ENCODE measurements at places on chromosomes 6 and 20.

DNA sequence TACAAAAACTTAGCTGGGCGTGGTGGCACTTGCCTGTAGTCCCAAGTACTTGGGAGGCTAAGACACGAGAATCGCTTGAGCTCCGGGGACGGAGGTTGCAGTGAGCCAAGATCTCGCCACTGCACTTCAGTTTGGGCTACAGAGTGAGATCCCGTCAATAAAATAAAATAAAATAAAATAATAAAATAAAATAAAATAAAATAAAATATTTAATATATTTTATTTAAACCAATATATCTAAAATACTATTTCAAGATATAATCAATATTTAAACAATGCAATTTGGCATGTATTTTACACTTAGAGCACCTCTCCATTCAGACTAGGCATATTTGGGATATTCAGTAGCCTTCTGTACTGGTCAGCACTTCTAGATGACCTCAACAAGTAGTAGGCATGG is 142.1 kb downstream of the FOXA2 start:
- H3K4me1 ChIP-seq, result no peaks in the 10 kb centered on the region
- no peaks in the 10 kb centered on the region for H3K27me3 ChIP-seq
- H3K4me3 ChIP-seq, result no peak overlapping the region
- no peaks in the 10 kb centered on the region for H3K36me3 ChIP-seq

DNA sequence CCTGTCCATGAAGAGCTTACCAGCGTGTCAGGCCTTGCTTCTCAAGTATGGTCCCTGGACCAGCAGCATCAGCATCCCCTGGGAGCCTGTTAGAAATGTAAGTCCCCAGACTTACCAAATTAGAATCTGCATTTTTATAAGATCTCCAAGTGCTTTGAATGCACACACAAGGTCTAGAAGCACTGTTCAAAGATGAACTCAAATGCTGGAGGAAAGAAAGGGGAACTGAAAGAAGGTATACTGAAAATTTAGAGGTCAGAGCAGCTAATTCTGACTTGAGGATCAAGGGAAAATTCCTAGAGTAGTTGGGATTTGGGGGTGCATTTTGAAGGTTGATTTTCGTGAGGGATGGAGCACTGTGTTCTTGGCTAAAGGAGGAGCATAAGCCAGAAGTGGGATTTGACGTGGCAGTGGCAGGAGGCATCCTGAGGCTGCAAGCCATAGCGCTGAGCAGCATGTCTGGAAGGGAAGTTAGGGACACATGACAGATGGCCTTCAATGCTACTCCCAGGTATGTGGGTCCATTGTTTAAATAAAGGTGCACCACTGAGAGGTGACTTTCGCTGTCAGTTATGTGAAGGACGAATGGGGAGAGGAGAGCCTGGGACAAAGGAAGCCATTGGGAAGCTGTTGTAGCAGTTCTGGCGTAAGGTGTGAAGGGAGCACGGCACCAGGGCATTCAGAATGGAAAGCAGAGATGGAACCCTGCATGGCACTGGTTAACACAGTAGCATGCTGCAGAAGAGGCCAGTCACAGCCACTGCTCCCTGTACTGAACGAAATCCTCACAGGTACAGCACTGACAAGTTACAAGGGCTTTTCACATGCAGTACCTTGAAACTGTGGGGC is 36.2 kb downstream of the ARMC2 start:
- H3K4me1 ChIP-seq, result no peaks in the 10 kb centered on the region
- H3K27me3 ChIP-seq, result no peaks in the 10 kb centered on the region
- no peak overlapping the region for H3K27ac ChIP-seq
- H3K36me3 ChIP-seq, result no peaks in the 10 kb centered on the region

- no peak overlapping the region for H3K27ac ChIP-seq
- no peak for DNase-seq
- H3K4me3 ChIP-seq, result no peak overlapping the region
Measured at GRCh38 chr6:72761761-72762160, 139.9 kb downstream of the KCNQ5 start.

- peaks cover 5% of the 10 kb centered on the region for H3K4me1 ChIP-seq
- H3K27ac ChIP-seq, result no peak overlapping the region
- no peaks in the 10 kb centered on the region for H3K36me3 ChIP-seq
- DNase-seq, result no peak
- H3K27me3 ChIP-seq, result no peaks in the 10 kb centered on the region
Measured at GRCh38 chr6:37960139-37960935, 140.8 kb downstream of the ZFAND3 start.

DNA sequence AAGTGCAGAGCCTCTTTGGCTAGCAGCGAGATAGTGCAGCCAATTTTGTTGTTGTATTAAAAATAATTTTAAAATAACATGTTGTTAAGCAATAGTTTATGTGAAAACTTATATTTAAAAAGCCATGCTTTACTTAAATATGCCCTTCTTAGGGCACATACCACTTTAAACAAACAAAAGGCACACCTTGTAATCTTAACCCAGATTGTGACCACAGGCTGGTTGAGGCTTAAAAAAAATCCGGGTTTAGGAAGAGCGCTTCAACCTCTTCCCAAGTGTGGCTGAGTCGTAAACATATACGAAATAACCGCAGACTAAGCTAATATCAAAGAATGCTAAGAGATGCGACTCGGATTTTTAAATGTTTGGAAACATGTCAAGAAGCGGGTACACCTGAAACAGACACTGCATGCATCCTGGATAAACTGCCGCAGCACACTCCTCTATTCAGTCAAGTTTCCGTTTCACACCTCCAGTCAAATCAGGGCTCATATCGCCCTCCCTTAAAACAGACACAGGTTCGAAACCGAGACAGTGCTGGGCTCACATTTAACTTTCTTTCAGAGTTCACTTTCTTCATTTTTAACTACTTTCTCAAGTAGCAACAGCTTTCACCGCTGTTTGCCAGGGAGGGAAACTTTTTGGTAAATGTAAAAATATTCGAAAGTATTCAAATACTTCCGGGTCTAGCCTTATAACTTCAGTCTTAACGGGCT is 1.5 kb downstream of the DEK start:
- H3K27ac ChIP-seq, result no peak overlapping the region
- no peaks in the 10 kb centered on the region for H3K27me3 ChIP-seq
- no peaks in the 10 kb centered on the region for H3K36me3 ChIP-seq
- no peak for DNase-seq

DNA sequence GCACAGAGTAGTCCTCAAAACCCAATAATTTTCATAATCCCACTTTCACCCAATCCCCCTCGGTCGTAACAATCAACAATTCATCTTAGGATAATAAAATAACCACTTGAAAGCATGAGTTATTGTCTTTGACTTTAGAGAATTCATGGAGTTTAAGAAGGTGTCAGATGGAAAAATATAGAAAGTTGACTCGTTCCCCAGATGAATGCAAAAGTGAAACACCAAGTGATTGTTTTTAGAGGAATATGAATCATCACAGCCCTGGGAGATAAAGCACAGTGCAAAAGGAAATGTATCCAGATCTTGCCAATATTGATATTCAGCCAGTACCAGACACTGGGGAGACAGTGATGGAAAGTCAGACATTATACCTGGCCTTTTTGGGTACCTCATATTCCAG is 860.5 kb downstream of the DHX35 start:
- no peaks in the 10 kb centered on the region for H3K27me3 ChIP-seq
- H3K36me3 ChIP-seq, result no peaks in the 10 kb centered on the region
- DNase-seq, result no peak

DNA sequence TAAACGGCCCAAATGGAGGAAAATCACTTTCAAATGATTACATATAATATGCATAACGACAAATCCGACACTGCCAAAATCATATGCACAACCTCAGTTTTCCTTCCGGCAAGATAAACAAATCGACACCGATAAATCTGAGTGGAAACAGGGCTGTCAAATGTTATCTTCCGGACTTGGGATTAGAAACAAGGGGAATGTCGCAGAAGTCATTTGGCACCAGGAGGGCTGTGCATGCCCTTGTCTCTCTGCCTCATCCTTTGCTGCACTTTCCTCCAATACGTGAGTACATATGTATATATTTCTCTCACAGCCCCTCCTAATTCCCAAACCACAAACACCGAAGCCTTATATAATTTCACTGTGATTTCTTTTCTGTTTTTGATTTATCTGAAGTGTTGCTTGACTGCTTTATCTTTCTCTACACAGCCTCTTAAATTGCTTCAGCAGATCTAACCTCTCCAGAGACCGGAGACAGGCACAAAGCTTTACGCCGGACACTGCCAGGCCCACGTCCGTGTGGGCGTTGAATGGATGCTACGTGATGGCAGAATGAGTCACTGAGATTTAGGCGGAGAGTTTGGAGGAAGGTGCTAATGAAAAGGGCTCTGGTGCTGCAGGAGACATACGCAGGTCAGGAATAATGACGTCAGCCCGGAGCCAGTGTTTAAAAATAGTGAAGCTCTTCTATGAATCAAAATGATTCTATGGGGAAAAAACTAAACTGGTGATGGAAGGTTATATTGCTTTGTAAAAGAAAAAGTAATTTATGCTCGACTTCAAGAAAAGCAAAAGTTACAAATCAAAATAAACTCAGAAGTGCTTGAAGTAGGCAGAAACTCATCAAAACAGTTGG is 21.0 kb upstream of the PRELID3B start:
- no peaks in the 10 kb centered on the region for H3K36me3 ChIP-seq
- no peak for DNase-seq
- H3K27ac ChIP-seq, result no peak overlapping the region
- no peaks in the 10 kb centered on the region for H3K27me3 ChIP-seq
- H3K4me3 ChIP-seq, result peak overlapping the region; percentile 1

DNA sequence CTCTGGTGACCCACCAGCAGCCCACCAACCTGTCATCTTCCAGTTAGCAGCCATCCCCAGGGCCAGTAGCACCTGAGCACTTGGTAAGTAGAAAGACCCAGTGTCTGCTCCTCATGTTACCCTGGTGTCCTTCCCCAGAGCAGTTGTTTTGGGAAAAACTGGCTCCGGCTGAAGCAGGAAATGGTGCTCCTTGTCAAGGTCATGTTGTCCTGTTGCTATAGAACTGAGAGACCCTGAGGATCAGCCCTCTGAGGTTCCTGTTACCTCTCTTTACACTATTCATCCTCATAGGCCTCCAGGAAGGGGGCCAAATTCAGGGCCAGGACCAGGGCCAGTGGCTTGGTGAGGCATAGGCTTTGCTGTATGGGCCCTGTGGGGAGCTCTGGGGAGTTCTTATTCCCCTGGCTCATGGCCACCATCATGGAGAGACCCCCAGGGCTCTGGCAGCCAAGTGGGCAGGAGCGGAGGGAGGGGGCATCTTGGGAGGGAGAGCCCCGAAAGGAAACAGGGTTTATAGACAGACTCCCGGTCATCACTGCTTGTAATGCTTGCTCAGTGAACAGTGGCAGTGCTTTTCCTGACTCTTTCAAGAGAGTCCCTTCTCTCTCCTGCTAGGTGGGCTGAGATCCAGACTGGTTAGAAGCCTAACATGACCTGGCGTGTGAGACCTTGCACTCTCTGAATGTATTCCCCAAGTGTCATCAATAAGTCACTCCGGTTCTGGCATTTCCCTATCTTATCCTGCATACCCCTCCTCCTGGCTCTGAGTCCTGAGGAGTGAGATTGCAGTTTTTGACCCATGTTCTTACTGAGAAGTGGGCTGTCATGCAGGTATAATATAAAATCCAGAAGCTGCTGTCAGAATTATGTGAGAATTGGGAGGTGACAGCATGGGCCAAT is 50.7 kb downstream of the PPARD start:
- DNase-seq, result no peak
- H3K4me3 ChIP-seq, result no peak overlapping the region
- no peak overlapping the region for H3K27ac ChIP-seq
- H3K27me3 ChIP-seq, result no peaks in the 10 kb centered on the region
- no peaks in the 10 kb centered on the region for H3K36me3 ChIP-seq
- no peaks in the 10 kb centered on the region for H3K4me1 ChIP-seq

DNA sequence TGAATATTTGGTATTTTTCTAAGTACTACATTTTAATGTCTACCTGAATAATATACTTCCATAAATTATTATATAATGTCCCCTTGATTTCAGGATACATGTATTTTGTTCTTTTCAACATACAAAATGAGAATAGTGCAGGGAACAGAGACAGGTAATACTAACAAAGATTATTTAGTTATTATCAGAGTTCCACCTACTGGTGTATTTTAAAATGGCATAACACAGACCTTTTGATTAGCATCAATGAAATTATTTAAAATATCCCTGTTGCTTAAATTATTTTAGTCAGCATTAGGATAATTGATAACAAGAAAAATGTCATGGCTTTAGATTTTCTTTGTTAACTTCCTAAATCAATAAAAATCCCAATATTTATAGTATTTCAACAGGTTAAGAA is 184.0 kb downstream of the PRDM13 start:
- DNase-seq, result no peak
- no peak overlapping the region for H3K27ac ChIP-seq
- no peak overlapping the region for H3K4me3 ChIP-seq
- no peaks in the 10 kb centered on the region for H3K36me3 ChIP-seq
- H3K27me3 ChIP-seq, result no peaks in the 10 kb centered on the region
- H3K4me1 ChIP-seq, result no peaks in the 10 kb centered on the region

GRCh38 chr6:10763006-10763405 is 15.4 kb downstream of the TMEM14B start:
- H3K4me1 ChIP-seq, result peaks cover 6% of the 10 kb centered on the region
- no peaks in the 10 kb centered on the region for H3K27me3 ChIP-seq
- no peaks in the 10 kb centered on the region for H3K36me3 ChIP-seq
- no peak for DNase-seq
